ENCODE measurements at places on chromosomes 2 and 18.

DNA sequence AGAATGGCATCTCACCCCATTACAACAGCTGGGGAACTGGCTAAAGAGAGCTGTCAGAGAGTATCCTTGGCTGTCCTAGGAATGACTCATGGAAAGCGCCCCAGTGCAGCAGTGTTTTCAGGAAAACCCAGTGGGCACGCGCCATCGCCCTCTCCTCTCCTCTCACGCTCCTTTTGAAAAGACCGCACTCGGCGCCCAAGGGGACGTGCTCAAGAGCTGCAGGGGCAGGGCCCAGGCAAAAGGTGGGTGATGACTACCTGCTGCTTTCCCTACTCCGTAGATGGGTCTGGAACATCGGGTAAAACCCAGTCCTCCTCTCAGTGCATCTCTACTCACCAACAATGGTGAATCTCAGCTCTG is 68.1 kb downstream of the EMILIN2 start:
- no peak for DNase-seq

GRCh38 chr2:71538656-71539265 is 85.4 kb downstream of the DYSF start:
- DNase-seq: no peak

GRCh38 chr18:48459016-48459415 is 49.8 kb upstream of the ZBTB7C start:
- no peak for DNase-seq

DNA sequence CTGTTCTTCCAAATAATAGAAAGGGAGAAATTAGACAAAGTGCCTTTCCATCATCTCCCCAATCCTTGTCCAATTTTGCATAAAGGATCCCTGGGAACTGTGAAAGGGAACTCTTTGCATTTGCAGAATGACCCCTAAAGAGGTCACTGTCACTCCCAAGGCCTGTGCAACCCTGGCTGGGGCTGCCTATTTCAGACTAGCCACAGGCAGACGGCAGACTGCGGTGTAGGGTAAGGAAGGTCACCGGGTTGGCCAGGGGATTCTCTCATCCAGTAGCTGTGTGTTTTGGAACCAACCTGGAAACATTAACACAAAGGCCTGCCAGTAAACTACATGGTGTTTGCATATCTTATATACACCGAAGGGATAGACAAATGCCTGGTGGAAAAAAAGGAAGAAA is 818.7 kb downstream of the BCL11A start:
- DNase-seq: no peak

DNA sequence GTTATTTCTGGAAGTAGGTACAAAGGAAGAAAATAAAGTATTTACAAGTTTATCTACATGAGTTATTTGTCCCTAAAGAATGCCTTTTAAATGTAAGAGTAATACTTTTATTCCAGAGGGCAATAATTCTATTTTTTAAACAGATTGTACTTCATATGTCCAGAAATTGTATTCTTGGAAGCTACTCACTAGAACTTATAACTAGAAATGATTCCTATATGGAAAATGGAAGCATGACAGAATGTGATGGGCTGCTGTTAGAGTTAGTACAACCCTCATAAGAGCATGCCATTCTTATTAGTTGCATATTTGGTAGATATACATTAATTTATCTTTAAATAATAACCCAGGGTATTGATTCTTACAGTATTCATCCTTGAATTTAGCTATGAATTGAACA is 362.0 kb downstream of the FSIP2 start:
- DNase-seq: no peak

GRCh38 chr2:11732587-11732986 is 13.8 kb upstream of the LPIN1 start:
- no peak for DNase-seq

- no peak for DNase-seq
Measured at GRCh38 chr2:43078781-43079755, 147.3 kb downstream of the ZFP36L2 start.

GRCh38 chr2:73009177-73009839 is 62.2 kb downstream of the SFXN5 start:
- DNase-seq: no peak

- DNase-seq: no peak
Measured at GRCh38 chr18:7190547-7191156, 40.2 kb upstream of the LRRC30 start.

DNA sequence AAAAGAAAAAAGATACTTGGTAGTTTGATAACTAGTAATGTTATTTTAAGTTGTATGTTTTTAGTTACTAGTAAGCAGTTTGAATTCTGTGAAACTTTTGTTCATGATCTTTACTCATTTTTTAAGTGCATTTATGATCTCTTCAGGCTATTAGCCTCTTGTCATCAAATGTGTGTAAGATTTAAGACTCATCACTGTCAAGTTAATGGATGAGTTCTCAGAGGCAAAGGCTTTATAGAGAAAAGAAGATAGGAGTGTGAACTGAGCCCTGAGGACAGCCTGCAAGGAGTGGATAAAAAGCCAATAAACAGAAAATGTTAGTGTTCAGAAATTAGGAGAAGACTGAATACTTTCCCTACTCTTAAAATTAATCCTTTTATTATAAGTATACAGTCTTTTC is 13.5 kb downstream of the NDUFV2 start:
- no peak for DNase-seq

DNA sequence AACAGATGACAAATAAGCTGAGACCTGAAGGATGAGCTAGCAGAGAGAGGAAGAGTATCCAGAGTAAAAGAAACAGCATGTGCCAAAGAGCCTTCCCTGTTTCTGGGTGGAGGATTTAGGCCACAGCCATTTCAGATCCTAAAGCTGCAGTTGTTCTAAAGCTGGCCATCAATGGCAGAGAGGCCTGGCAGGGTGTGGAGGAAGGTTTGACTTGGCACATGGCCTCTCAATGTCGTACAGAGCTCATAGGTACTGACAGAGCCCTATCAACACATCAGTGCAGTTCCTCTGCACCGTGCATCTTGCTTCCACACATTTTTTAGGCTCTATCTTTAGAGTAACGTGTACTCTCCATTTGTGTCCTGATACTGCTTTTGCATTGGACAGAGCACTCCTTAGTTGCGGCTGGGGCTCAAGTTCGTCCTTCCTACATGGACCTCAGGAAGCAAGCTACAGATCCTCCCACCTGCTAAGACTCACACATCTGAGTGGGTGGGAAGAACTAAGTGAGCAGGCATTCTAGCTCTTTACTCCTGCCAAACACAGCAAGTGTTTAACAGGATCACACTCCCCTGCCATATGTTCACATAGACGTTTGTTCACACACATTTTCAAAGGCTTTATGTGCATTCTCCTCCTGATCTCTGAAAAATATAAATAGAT is 3.0 kb upstream of the CHMP3 start:
- peak; percentile 13 for DNase-seq

- no peak for DNase-seq
Measured at GRCh38 chr18:63824220-63824525, 49.0 kb downstream of the SERPINB7 start.

DNA sequence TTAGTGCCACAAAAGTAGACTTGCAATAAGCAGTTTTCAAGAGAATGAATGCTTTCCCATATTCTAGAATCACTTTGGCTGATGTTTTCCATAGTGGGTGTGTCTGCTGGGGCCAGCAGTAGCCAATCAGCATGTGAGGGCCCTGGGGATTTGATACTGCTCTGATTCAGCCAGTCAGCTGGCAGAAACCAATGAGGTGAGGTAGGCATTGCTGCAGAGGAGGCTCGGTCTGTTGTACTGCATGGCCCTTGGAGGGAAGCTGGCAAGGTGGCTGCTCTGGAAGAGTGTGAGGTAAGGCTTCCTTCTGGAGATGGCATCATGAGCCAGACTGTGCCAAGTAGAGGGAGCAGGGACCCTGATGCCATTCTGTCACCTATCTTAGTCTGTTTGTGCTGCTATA is 22.7 kb downstream of the TMEM87B start:
- DNase-seq: no peak

- DNase-seq: no peak
Measured at GRCh38 chr2:38129987-38130386, 54.0 kb upstream of the CYP1B1 start.

- DNase-seq: no peak
Measured at GRCh38 chr2:188916736-188917135, 57.4 kb upstream of the COL3A1 start.

DNA sequence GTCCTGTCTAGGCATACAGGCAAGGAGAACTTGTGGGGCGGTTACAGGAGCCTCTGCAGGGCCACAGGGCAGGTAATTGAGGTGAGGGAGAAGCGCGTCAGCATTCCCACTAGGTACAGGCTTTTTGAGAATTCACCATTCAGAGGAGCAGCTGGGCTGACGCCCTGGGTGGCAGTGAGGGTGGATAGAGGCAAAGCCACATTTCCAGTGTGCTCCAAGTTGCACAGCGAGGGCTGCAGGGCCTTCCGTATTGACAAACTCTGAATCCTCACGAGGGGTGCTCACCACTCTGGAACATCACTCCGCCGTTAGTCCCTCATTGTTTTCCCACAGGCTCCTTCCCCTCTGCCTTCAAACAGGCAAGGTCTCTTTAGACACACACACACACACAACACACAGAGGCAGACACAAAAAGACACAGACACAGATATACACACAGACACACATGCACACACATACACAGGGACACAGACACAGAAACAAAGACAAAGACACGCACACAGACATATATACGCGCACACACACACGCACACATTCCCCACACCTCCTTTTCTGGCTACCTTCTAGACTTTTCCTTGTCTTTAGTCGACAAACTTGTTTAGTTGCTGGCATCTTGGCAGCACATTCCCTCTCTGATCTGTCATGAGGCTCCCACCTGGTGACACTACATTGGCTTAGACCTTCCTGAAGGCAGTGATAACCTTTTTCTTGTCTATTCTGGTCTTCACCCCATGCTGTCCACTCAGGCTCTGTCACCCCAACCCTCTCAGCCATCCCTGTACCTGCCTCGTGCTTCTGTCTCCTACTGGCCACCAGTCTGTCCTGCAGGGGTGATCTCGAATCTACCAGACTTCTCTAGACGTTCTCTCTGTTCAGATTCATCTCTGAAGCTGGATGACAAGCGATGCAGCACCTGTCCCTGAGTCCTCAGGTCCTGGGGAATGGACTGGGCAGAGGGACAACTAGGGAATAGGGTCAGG is 136.8 kb downstream of the ALPK2 start:
- no peak for DNase-seq

GRCh38 chr18:36977121-36977520 is 148.2 kb downstream of the KIAA1328 start:
- no peak for DNase-seq

- no peak for DNase-seq
Measured at GRCh38 chr2:180314086-180314485, 307.0 kb upstream of the CWC22 start.

GRCh38 chr18:22678486-22678885 is 254.6 kb upstream of the RBBP8 start:
- DNase-seq: no peak

GRCh38 chr2:236678307-236678975 is 108.8 kb downstream of the ACKR3 start:
- DNase-seq: no peak

DNA sequence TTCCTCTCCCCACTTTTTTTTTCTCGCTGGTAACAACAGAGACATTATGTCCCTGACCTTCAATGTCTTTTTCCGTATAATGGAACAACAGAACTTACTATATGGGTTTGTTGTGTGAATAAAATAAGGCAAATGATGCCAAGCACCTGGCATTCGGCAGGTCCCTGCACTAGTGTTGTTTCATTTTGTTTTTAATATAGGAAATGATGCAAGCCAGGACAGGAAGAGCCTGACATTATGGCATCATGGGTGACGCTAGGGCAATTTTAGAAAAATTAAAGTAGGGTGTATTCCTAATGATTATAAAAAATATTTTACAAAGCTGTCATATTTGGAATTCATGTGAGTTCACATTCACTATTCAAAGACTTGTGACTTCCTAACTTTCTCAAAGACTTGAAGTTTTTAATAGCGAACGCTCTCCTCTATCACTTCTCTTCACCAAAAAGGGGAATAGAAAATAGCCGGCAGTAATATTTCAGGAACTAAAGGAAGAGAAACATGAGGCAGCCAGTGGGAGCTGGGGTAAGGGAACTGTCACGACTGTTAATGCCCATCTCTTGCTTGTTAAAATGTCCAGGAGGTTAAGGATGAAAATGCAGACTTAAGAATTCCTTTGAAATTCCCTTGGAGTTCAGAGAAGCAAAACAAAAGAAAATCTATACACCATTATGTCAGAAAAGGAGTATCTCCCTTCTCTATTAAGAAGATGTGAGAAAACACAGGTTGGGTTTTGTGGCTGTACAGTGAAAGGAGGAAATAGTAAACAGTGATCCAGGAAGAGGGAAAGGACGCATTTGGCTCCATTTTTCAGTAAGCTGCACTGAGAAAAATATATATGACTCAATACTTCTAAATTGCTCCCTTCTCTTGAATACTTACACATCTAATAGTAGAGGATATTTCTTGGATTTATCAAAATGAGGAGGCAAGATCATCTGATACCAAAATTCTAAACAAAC is 60.2 kb downstream of the DPP4 start:
- no peak for DNase-seq

DNA sequence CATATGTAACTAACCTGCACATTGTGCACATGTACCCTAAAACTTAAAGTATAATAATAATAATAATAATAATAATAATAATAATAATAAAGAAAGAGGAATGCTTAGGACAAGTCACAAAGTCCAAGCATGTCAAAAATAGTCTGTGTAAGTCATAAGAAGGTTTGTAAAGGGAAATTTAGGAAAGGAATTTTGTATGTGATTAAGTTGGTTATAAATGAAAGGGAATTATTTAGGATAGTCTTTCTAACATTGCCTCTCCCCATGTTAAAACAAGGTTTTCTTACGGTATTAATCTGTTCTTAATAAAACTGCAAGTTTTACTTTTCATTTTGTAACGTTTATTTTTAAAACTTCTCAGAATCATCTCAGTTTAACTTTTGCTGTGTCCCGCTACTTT is 62.8 kb downstream of the SESTD1 start:
- DNase-seq: no peak

DNA sequence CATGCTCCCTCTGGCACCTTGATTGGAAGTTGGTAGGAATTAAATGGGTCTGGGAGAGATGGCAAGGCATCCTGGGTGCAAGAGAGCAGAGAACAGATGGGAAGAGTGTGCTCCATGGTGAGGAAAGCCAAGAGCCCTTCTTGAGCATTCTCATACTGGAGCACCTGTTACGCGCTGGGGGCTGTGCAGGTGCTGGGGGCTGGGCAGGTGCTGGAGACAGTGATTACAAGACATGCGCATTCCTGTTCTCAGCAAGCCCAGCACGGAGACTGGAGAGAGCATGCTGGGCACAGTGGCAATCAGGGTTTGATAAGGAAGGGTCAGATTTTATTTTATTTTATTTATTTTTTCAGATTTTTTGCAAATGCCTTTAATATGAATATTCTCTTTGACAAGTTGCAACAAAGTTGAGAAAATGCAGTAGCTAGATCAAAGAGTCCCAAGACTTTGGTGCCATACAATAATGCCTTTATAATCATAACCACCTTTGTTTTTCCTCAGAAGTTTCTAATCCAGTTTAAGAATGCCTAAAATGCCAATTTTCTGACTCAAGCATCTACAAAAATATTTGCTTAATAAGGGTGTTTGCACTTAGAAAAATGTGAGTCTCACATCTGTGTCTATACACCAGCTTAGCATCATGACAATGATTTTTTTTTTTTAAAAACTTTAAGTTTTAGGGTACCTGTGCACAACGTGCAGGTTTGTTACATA is 193.3 kb downstream of the RNF152 start:
- DNase-seq: no peak
